HFFc6 (cell line): ENCODE measurements at places on chromosomes 11 and 22. TPM values are rescaled to one million over a fixed set of nuclear protein-coding genes. Genes with fewer than 3 reads are reported as not detected.

GRCh38 chr11:11640996-11641395 lies 19.2 kb upstream of the GALNT18 start:
- no peak overlapping the region for H3K4me3 ChIP-seq
- no peaks in the 10 kb centered on the region for H3K36me3 ChIP-seq
- peaks cover 26% of the 10 kb centered on the region for H3K27me3 ChIP-seq
- H3K27ac ChIP-seq, result no peak overlapping the region

The POGLUT3 gene
- 23.0 to 46.9 TPM (median 27.9 TPM) in 3 replicates for total RNA-seq

The DEUP1 gene
- not detected in 3 replicates for total RNA-seq

The RBMXL2 gene
- not detected in 3 replicates for total RNA-seq

- peaks cover 9% of the 10 kb centered on the region for H3K27me3 ChIP-seq
- no peak overlapping the region for H3K4me3 ChIP-seq
- DNase-seq, result no peak
- no peak overlapping the region for H3K27ac ChIP-seq
- peaks cover 37% of the 10 kb centered on the region for H3K4me1 ChIP-seq
- H3K36me3 ChIP-seq, result peaks cover 42% of the 10 kb centered on the region
Observed at GRCh38 chr11:64263947-64264317, 12.6 kb downstream of the PLCB3 start.

DNA sequence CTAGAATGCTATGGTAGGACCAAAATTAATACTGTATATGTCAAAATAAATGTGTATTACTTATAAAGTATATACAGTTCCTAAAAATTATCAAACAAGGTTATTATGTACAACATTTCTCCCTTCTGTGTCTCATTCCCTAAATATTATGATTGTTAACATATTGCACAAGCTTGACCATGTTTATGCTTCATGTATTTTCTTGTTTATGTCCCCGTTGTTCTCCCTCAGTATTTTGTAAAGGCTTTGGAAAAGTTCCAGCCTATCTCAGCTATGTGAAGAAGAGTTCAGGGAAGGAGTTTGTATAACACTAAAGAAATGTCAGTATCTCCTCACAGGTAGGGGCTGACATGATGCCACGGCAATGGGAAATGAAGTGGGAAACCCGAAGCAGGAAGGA lies 19.6 kb downstream of the ADM start:
- no peaks in the 10 kb centered on the region for H3K27me3 ChIP-seq
- H3K36me3 ChIP-seq, result no peaks in the 10 kb centered on the region
- no peak for DNase-seq
- H3K4me3 ChIP-seq, result peak overlapping the region; percentile 55; the same call in 1 of the 2 replicates

DNA sequence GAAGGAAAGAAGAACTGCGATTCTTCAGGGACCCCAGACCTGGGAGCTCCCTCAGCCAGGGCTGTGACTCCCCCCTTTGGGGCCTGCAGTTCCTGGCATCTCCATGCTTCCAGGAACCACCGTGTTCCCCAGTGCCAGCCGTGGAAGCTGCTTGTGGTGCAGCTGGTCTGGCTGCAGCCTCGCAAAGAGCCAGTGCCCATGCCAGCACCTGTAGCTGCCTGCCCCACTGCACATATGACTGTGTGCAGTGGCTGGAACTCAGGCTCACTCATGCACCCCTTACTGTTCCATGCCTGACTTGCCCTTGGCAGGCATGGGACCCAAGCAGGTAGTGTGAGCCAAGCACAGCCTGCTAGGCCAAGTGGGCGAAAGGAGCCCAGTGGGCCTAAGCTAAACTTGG lies 401.3 kb downstream of the LRRC4C start:
- H3K4me1 ChIP-seq, result no peaks in the 10 kb centered on the region
- no peak for DNase-seq
- H3K4me3 ChIP-seq, result no peak overlapping the region
- no peak overlapping the region for H3K27ac ChIP-seq

The TNNT3 gene
- not detected in 3 replicates for total RNA-seq
